Inflammatory macrophage treated with lipopolysaccharide for 4 hours (primary cell): ENCODE measurements at places on chromosomes 2 and 18.

GRCh38 chr2:73736378-73736777 is 767 bp downstream of the TPRKB start:
- no peak for DNase-seq

- no peak for DNase-seq
Observed at GRCh38 chr2:104704496-104705245, 149.2 kb upstream of the POU3F3 start.

DNA sequence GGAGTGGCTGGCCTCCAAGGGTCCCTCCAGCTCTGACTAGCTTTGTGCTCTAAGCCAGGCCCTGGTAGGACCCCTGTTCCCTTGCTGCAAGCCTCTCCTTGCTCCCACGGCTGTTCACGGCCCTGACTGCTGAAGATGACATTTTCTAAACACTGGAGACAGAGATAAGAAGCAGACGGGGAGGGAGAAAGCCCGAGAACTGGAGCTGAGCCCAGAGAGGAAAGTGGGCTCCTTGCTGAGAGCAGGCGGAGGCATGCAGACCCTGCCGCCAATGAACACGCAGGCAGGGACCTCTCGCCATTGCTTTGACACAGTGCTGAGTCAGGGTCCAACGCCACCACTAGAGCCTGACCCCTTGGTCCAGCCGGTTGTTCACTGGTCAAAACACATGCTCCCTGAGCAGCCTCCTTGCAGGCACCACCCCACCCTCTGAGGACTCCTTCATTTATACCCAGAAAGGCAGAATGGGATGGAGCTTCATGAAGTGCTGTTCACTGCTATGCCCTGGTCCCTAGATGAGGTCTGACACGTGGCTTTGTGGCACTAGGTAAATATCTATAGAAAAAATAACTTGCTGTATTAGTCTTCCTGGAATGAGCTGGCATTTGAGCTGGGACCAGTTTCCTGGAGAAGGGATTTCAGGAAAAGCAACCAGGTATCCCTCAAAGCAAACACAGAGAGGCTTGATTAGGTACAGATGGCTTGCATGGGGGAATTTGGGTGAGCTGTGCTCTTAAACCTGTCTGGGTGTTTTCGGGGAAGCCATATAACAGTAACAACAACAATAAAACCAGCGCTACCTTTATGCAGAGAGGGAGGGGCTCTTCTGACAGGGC is 65.7 kb downstream of the MCFD2 start:
- DNase-seq = no peak

DNA sequence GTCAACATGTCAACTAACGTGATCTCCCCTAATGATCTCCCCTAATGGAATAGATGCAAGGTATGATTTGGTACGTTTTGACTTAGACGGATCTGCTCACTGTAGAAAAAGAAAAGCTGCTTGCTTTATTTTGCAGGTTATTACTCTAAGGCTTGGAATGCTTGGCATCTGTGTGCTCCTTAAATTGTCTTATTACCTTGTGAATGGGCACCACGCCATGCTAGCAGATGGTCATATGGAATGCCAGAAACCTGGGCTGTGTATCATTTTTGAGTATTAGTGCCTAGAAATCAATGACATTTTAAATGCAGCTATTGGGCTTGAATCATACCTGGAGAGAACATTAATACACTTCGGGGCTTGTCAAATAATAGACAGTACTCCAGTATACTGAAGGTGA is 16.5 kb upstream of the FIGN start:
- no peak for DNase-seq

- no peak for DNase-seq
Observed at GRCh38 chr18:49364821-49365220, 95.6 kb downstream of the DYM start.

GRCh38 chr18:39938676-39939608 is 2016.1 kb upstream of the PIK3C3 start:
- DNase-seq = no peak

DNA sequence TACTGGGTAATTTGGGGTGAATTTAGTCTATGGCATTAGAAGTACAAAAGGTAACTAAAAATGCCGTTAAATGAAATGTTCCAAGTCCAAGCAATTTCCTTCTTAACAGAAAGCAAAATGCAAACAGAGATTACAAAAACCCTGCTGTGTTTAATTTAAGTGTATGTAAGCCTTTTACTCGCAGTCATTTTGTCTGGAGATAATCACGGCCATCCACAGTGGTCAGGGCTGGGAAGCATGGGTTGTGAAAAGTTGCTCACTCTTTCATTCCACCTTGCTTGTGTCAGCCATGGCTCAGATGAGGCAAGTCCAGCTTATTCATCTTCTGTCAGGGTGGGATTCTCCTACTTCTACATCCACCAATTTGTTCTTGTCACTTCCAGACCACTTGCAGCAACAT is 983.6 kb upstream of the ZEB2 start:
- no peak for DNase-seq

DNA sequence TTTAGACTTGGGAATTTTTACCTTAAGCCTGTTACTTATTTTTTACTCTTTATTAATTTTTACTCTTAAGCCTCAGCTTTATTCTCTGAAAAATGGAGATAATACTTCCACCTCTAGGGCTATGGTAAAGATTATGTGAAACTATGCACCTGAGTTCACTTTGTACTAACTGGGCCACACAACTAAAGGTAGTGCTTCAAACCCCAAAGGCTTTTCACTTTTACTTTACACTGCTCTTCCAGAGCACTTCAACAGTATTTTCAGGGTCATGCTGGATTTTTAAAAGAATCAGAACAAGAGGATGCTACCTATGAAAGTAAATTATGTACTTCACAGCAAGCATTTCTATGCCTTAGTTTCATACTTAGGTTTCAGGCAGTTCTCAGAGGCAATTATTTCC is 27.8 kb downstream of the MEX3C start:
- no peak for DNase-seq

DNA sequence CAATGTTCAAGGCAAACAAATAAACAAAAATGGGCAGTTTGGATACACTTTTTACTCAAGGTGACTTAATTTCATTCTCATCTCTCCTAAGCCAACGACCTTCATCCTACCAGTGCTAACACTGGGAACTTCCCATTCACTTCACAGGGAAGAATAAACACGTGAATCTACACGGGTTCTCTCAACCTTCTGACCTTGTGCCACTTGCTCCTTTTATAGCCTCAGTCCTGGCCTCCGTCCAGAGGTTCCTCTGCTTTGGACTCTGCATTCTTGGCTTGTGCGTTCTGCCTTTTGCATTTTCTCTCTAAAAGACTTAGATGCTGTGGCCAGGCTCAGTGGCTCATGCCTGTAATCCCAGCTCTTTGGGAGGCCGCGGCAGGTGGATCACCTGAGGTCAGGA is 13.8 kb downstream of the ZNF2 start:
- DNase-seq = no peak

DNA sequence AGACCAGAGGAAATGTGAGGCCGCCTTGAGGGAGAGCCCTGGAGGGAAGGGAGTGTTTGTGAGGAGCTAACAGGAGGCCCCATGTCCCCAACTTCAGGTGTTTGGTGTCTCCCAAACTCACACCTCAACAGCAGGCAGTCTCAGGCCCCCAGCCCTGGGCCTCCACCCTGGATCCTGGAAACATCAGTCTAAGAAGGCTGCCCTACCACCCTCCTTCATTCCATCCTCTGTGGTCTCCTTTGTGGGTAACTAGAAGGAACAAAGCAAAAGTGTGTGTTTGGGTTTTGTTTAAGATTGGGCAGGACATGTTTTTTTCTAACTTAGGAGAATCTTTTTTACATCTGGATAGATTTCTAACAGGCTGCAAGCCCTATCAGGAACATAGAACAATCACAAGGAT is 404.3 kb downstream of the BCL11A start:
- DNase-seq = no peak

DNA sequence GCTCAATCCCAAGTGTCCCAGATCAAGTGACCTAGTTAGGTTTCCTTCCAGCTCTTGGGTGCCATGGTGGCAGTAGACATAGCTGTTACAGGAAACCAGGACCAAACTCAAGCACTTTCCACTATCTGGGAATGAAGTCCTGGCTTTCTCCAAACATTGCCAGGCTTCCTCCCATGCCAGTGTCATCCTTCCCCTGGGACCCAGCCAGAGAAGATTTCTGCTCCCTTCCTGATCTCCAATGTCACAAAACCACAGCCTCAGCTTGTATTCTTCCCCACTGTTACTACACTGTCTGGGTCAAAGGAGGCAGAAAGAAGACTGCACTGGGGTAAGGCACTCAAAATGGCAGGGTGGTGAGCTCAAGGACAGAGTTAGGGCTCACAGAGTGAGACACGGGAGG is 347.1 kb downstream of the TNS1 start:
- no peak for DNase-seq
